ENCODE measurements at places on chromosomes 12 and 14. TPM values are rescaled to one million over a fixed set of nuclear protein-coding genes. Genes with fewer than 3 reads are reported as not detected.

Gene PZP
- total RNA-seq: not detected

Gene CELA1
- not detected for total RNA-seq

Gene HOXC12
- not detected for total RNA-seq

Gene CCDC175
- total RNA-seq: not detected

Gene ALDH1L2
- total RNA-seq: 34.2 TPM

Gene NAA30
- 19.5 TPM for total RNA-seq

Gene GLIPR1
- 15.0 TPM for total RNA-seq

Gene OASL
- 0.79 TPM for total RNA-seq

Gene CLMN
- total RNA-seq: 3.9 TPM

Gene CD9
- total RNA-seq: 492 TPM

Gene ASCL1
- total RNA-seq: not detected

Gene ASB8
- total RNA-seq: 9.5 TPM

Gene DDIT3
- total RNA-seq: 213 TPM

Gene MYF6
- not detected for total RNA-seq

Gene RBM19
- total RNA-seq: 14.0 TPM

Gene PLA2G1B
- total RNA-seq: not detected

Gene ANKRD13A
- 27.3 TPM for total RNA-seq

Gene SARNP
- 68.7 TPM for total RNA-seq

Gene GZMB
- total RNA-seq: not detected

Gene CPNE8
- 6.8 TPM for total RNA-seq

Gene MMP19
- total RNA-seq: 0.53 TPM

Gene CCNT1
- total RNA-seq: 24.5 TPM

Gene NFATC4
- 4.7 TPM for total RNA-seq

Gene GNS
- 82.7 TPM for total RNA-seq

Gene INHBC
- not detected for total RNA-seq

Gene ZC2HC1C
- total RNA-seq: 0.90 TPM

Gene KCNC2
- total RNA-seq: not detected

Gene PRR4
- 0.53 TPM for total RNA-seq

Gene GARIN6
- total RNA-seq: not detected

Gene RFLNA
- total RNA-seq: not detected

Gene TSPAN19
- total RNA-seq: not detected

Gene CLEC9A
- not detected for total RNA-seq

Gene DNAJC22
- 0.26 TPM for total RNA-seq

Gene PRR13
- total RNA-seq: 29.0 TPM

Gene CMKLR1
- not detected for total RNA-seq

Gene CD69
- total RNA-seq: not detected

Gene AJUBA
- total RNA-seq: 174 TPM

Gene GPR137C
- total RNA-seq: 0.26 TPM

Gene CLEC2A
- total RNA-seq: not detected

Gene NPAS3
- not detected for total RNA-seq

Gene RERG
- total RNA-seq: 0.53 TPM

Gene KRT78
- total RNA-seq: 5.3 TPM

Gene SOX5
- under 0.01 TPM for total RNA-seq

Gene C12orf42
- total RNA-seq: not detected

Gene IRAK3
- 1.6 TPM for total RNA-seq
